ENCODE measurements at places on chromosomes 7 and 10.

GRCh38 chr7:147279964-147280374, 1163.4 kb downstream of the CNTNAP2 start:
- DNase-seq = no peak

DNA sequence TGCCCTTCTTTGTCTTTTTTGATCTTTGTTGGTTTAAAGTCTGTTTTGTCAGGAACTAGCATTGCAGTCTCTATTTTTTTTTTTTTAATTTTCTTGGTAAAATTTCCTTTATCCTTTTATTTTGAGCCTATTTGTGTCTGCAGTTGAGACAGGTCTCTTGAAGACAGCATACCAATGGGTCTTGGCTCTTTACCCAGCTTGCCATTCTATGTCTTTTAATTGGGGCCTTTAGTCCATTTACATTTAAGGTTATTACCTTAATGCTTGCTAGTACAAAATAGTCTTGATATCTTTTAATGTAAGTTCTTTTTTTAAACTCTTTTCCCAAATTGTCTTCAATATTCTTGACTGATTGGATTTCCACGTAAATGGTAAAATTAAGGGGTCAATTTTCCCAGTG, 398.3 kb upstream of the CHRM2 start:
- DNase-seq = no peak

GRCh38 chr10:21495002-21495751, 30.3 kb downstream of the SKIDA1 start:
- DNase-seq = no peak

DNA sequence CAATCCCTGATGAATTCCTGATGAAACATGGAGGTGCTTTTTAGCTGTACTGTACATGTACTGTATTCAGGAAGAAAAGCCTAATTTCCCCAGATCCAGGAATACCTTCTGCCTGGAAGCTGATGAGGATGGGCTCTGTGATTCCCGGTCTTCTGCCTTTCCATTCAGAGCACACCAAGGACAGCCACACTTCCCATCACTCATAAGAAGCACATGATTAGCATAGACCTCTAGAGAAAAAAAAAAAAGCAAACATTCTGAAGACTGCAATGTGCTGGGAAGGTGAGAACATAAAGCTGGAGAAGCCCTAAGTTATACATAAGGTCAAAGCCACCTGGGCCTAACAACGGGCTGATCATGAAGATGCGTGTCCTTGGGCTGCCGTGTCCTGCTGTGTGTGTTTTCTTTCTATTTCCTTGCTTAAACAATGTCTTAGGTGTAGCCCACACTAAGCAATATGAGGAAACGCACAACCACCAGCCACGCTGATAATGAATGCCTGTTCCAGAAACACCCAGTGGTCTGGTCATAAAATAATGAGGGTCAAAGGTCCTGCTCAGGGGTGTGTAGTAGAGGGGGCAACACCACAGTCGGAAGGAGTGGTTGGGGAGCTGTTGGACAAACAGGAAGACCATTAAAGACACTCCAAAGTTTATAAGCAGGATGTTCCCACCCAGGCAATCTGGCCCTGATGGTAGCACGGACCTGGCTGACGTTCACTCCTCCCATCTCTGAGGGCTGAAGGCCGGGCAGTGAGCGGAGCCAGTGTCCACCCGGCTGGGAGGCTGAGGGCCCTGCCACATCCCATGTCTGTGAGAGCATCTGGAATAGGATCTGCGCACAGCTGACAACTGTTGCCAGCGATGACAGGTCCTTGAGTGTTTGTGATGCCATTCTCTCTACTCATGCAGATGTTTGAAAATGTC, 7.9 kb downstream of the PKD1L1 start:
- DNase-seq = no peak

DNA sequence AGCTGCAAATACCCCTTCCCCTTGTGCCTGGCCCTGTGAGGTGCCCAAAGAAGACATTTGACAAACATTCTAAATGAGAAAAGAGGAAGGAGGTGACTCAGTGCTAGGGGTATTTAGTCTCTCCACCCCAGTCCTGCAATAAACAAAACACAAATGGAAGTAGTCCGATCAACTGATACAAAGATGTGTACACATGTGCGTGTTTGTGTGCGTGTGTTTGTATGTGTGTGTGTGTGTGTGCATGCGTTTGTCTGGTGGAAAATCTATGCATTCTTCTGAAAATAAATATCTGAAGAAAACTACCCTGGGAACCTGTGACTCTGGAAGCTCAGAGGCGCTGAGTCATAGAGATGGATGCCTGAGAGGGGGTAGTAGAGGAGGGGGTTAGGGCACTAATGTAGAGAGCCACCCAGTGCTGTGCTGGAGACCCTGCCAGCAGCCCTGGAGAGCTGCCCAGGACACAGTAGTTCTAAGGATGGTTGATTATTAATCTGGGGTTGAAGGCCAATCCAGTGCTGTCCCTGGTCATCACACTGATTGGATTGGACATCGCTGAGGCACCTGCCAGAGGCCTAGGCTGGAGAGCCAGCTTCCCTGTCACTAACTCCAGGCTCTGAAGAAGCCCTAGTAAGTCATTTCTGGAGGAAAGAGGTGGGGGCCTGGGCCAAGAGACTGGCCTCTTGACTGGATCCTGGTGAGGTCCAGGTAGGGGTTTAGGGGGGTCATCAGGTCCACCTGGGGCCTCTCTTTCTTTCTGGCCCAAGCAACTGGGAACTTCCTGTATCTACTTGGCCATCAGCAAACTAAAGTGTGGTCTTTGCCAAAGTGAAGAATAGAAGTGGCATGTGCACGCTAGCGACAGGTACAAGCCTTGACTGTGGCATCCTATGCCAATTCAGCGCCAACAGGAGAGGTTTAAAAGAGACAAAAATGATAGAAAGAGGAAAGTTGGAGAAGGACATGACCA, 18.5 kb downstream of the SFTPA1 start:
- no peak for DNase-seq

DNA sequence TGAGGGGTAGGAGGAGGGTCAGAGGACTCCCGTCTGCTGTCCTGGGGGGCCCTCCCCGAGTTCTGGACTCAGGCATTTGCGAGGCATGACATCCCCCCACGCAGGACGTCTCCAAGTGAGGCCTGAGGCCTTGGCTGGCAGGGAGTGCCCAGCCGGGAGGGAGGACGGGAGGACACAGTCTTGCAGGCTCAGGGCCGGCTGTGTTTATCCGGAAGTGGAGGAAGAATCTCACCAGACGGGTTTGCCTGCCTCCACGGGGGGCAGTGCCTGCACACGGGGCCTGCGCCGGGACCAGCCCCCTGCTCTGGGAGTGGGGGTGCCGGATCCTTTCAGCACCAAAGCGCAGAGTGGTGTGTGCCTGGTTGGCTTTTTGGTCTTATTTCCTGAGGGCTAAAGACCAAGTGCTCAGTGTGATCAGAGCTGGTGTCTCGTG, 10.9 kb downstream of the PWWP2B start:
- no peak for DNase-seq

DNA sequence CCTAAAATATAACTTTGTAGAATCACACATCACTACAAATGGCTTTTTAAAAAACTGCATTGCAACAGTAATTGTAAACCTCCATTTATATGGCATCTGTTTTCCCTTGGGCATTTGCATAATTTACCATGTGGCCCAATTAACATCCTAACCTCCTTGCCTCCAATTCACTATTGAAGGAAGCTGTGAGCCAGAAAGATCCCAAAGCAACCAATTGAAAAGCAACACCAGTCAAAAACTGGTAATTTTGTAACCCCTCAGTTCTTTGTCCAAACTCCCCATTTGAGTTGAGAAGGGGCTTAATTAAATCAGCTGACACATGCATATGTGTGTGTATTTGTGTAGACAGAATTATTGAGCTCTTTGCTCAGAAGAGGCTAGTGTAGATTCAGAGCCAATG, 90.3 kb downstream of the FAM13C start:
- DNase-seq = no peak

GRCh38 chr7:117086788-117087187, 133.5 kb downstream of the ST7 start:
- DNase-seq = no peak

DNA sequence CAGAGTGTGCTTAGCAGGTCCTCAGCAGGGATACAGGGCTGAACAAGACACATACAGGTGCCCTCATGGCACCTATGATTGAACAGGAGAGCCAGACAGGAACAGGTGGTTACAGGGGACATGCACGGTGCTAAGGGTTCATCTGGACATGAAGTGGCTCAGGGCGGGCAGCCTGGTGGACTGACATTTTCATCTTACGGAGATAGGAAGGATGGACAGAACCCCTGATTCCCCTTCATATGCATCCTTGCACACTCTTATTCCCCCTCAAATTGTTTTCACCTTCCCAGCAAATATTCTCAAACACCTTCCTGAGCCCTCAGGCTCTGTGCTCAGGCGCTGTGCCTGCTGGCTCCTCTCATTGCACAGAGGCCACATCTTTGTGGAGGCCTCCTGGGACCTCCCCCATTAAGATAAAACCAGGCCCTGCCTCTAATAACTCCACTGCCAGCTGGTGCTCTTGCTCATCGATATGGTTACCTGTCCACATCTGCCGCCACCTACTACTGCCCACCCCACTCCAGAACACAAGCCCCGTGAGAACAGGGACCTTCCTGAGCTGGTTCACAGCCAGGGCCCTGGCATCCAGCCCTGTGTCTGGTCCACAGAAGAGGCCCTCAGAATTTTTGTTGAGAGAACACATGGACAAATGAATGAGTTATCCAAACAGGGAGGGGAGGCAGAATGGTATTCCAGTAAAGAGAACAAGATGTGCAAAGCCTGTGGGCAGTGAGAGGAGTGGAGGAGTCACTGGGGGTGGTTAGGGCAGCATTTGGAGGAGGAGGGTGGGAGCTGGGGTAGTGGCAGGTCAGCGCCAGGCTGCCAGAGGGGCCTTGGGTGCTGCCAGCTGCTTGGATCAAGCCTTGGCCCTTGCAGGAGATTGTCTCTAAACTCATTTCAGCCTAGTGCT, 68.9 kb upstream of the AQP1 start:
- no peak for DNase-seq

DNA sequence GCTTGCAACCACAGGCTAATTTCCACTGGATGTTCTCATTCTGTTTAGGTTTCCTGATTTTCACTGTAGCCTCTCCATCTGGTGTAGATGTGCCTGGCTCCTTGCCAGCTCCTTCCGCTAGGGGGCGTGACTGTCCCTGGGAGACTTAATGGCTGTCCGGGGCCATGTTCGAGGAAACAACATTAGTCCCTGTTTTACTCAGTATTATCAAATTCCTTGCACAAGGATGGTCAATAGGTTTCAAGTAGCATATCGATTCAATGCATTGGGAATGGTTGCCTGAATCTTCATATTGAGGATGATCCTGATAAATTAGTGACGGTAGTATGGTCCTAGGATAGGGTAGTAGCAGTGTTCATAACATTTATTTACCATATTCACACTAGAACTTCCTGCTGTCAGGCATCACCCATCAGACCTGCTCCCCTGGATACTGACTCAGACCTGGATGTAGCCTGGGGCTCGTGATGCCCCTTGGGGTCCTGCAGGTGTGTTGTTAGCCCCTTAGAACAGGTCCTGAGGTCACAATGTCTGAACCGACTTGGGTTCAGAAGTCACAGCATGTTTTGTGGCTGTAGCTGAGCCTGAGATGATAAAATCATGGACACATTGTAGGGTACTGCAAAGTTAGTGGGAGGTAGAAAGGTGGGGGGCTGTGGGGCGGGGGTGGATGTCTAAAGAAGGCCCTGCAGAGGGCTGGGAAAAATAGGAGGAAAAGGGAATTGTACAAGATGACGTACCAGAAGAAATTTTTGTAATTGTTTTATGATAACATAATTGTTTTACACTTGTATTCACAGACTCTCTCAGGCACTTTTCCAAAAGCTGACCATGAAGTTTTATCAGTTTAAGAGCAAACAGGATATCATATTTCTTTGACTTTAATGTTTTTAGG, 8.9 kb upstream of the EXOC6 start:
- peak; percentile 66 for DNase-seq

DNA sequence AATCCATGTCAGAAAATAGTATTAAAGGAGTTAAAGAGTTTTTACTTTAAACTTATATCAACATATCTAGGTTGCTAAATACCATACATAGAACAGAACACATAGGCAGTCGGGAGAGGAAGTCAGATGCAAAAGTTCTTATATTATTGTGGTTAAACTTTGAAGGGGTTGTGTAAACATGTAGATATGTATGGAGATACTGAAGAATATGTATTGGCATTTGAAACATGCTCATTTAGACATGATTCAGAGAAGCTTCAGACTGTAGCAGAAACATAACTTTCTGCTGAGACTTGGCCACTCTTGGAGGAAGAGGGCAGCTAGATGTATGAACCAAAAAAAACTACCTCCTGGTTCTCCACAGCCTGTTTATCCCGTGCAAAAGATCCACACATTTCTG, 103.5 kb upstream of the FERD3L start:
- DNase-seq = no peak

GRCh38 chr7:139035586-139036353, at the start of gene ZC3HAV1L:
Gene ZC3HAV1L, minus strand, starts transcription at chr7:139036042. Its CDS starts 25 bp downstream, at chr7:139036017.
- DNase-seq = no peak

- no peak for DNase-seq
Measured at GRCh38 chr10:97012470-97012869, 173.3 kb downstream of the SLIT1 start.

DNA sequence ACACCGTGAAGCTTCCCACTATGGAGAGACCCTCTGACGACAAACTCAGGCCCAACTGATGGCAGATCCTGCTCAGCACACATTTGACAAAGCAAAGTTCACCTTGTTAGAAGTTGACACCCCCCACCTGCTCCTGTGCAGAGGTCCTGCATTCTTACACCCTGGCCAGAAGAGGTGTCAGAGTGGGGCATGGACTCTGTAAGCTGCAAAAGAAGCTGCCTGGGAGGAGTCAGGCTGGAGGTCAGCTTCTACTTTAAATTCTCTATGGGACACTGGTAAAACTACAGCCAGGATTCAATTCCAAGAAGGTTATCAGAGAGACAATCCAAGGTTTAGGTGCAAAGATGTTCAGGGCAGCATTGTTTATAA, 20.0 kb upstream of the TNS3 start:
- no peak for DNase-seq

GRCh38 chr7:3950249-3950648, 649.2 kb downstream of the SDK1 start:
- DNase-seq = no peak

DNA sequence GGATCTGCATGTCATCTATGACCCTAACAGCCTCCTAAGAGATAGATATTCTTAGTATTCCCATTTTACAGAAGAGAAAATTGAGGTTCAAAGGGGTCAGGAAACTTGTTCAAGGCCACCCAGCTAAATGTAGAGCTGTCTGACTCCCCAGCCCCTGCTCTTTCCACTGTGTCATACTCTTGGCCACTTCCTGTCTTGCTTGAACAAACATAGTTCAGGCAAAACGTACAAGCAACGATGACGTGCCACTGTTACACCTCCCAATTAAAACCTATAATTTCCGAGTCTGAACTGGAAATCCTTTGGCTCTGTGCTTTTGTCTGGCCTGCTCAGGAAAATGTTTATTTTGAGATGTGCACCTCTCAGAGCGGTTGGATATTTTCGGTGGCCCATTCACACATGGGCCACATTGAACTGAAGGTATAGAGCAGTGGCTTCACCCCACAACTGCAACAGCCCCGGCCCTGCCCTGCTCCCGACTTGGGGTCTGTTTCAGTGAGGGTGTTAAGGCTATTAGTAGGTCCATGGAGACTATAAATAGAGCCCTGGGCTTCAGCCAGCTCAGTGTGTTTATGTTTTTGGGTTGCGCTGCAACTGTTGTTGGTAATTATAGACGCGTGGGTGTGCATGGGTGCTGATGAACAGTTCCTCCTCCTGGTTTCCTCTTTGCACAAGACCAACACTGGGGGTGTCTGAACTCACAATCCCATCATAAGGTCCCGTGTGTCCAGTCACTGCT, 172.3 kb upstream of the ADO start:
- DNase-seq = no peak

All from K562 (cell line).